Tibial nerve (tissue), 4 donors: ENCODE measurements at places on chromosomes 5 and 9. TPM values are rescaled to one million over a fixed set of nuclear protein-coding genes. Genes with fewer than 3 reads are reported as not detected.

Gene FSTL4
- 0.22 TPM for total RNA-seq

DNA sequence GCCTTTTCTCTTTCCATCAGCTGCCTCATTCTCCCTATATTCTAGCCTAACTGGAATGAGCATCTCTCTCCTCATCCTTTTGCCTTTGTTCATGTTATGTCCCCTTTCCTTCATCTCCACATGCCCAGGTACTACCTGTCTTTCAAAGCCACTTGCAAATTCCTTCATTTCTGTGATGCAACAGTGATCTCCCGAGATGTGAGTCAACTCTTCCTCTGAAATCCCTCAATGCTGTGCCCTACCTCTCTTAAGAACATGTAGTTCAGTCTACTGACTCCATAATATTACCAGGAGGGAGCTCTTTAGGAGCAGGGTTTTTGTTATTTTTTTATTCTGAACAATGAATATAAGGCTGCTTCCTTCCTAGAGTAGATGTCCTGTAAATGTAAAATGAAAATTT, 91.6 kb downstream of the ZNF462 start:
- DNase-seq: no peak

DNA sequence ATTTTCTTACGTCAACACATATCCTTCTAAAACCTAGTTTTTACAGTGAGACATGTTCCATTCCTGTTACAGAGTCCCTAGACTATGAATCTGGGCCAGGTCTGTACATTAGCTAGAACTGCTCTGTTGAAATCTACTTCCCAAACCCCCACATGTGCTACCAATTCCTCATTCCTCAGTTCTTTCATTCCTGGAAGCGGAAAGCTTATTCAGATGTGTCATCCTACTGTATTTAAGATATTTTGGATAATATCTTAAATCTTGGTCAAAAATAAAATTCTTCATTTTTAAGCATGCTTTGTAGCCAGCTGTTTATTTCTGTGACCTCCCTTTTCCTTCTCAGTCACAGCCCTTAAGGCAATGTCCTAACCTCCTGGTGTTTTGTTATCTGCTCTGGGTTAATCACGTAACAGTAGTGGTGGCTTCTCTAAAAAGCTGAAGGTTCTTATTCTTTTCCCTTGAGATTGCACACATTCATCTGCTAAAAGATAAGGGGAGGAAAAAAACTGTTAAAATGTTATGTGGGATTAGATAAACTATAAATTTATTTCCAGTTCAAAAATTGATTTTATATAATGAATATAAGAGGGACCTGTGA, 35.6 kb downstream of the GLRX start:
- DNase-seq: no peak

Gene ENTREP1
- 4.2 TPM for total RNA-seq

DNA sequence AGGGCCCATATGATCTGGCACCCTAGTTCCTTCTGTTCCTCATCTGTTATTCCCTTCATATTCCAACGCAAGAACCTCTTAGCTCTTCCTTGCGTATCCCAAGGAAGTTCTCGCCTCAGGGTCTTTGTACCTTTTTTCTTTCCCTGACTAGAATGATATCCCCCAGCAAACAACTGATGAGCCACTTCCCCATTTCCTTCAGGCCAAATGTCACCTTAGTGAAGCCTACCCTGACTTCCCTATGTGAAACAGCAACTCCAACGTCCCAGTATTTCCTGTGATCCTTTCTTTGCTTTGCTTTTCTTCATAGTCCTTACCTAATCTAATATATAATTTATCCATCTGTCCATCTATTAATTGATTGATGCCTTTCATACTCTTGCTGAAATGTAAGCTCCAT, 47.9 kb downstream of the ERCC8 start:
- no peak for DNase-seq
